ENCODE measurements at places on chromosomes 2 and 18.

DNA sequence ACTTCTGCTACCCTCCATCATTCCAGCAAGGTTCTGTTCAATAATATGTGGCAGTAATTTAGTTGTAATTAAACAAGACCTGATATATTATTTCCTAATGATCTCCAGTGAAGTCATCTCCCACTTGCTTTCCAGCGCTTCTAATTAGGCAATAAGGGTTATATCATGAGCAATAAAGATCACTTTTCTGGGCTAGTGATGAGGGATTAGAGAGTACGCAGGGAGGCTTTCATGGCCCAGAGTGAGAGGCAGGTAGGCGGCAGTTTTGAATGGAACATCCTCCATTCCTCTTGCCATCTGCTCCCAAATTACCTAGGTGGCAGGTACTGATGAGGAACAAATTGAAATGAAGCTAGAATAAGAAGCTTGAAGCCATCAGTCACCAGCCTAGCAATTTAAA, 358.1 kb upstream of the SYT4 start:
- no peak for ATAC-seq

GRCh38 chr2:105782123-105782522, 37.4 kb downstream of the NCK2 start:
- no peak for ATAC-seq

GRCh38 chr2:96345438-96345837, 9.9 kb downstream of the NCAPH start:
- no peak for ATAC-seq

GRCh38 chr2:164039270-164039669, 303.5 kb upstream of the FIGN start:
- ATAC-seq, result no peak

- no peak for ATAC-seq
These were observed 13.0 kb upstream of the SLC9A2 start for GRCh38 chr2:102606353-102606752.

- no peak for ATAC-seq
These were observed 81.9 kb downstream of the LONRF2 start for GRCh38 chr2:100240386-100240785.

DNA sequence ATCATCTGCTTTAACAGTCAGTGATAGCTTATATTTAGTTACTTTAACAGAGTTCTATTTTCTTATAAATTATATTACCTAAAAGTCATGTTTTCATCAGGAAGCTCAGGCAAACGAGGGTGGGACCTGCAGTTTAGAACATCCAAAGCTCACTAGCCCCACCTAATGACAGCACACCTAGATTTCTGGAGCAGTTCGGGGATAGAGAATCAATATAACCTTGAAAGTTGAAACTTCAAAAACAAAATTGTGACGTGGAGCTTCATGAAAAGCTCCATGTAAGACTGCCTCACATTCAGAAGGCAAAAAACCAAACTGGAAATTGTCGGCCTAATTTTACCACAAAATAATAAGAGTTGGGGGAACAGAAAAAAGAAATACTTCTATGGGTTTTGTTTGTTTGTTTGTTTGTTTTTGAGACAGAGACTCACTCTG, 185.9 kb upstream of the CCDC150 start:
- ATAC-seq, result no peak
